ENCODE measurements at places on chromosomes 2 and 18.

DNA sequence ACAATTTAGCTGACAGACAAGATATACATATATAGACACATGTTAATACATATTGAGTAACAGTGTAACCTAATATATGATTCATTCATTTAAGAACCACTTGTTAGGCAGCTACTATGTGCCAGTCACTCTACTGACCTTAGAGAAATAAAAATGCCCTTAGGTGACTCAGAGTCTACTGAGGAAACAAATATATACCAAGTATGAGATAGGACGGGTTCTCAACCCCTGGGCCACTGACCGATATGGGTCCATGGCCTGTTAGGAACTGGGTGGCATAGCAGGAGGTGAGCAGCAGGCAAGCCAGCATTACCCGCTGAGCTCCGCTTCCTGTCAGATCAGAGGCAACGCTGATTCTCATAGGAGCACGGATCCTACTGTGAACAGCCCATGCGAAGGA is 14.8 kb downstream of the STRN start:
- no peak for DNase-seq

DNA sequence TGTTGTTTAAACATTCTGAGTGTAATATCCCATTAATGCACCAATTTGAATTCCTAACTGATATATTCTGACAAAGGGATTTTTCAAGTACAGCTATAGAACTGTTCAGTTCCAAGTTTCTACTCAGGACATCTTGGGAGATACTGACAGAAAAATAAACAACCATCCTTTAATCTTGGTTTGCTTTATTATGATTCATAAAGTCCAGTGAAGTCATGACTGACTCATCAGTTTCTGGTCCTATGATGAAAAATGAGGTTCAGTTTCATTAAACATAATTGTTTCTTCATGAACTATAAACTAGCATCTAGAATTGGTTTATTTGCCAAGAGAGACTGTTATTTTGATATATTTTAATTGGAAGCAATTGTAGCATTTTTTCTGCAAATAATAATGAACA is 896.2 kb downstream of the CCDC85A start:
- DNase-seq, result no peak

DNA sequence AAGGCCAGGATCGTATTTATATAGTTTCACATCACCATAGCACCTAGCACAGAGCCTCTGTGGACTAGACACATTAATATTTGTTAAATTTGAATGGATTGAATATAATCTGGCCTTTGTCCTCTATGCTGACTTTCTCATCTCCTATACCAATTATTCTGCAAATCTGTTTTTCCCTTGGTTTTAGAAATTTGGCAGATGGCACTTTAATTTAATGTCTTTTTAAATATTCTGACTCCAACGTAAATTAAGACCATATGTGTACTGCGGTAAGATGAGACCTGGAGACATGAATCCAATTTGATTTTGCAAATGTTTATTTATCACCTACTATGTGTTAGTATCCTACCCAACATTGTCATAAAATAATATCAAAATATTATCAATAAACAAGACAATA is 1281.9 kb upstream of the PIK3C3 start:
- no peak for DNase-seq

- DNase-seq, result no peak
Observed at GRCh38 chr2:200223205-200223784, 83.2 kb upstream of the SPATS2L start.

DNA sequence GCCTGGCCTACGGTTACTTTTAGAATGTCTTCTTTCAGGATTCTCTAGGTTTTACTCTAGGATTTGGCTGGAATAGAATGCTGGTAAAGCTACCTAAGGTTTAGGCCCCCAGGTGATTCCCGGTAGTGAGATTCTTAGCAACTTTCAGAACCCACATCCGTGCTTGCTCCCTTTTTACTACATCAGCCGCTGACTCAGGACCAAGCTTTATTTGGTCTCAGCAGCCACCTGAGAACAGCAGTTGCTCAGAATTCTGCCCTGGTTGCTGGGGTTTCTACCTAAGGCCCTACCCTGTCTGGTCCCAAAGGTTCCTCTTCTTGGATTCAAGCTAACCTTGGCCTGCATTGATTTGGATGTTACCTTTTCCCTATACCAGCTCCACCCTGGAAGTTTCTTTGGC is 36.1 kb upstream of the NDUFV2 start:
- no peak for DNase-seq
